ENCODE measurements at places on chromosomes 2 and 18.

- DNase-seq: no peak
Observed at GRCh38 chr2:133477616-133477990, 90.7 kb downstream of the NCKAP5 start.

DNA sequence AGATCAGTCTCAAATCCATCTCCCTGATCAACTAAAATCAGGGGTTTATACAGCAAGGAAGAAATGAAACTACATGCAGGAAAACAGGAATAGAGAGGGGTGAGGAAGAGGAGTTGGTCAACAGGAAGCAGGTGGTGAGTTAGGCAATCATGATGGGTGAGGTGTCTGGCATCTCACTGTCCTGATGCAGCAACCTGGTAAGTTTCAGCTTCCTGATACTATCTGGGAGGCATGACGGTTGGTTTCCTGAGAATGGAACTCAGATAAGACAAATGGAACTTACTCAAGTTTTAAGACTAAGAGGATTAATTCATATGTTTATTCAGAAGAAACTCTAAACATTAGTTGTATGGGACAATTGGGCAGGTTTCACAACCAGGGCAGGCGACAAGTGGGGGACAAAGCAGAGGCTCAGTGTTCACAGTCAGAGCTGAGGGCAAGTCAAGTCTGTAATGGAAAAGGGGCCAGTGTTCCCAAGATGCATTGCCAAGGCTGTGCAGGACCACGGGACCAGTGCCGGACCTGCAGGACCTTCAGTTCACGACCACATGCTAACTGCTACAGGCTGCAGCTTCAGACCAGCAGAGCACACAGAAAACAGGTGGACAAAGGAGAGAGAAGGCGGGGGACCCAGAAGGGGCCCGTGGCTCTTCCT is 17.7 kb upstream of the GALM start:
- DNase-seq: no peak

- DNase-seq: no peak
Observed at GRCh38 chr2:133498662-133499585, 69.3 kb downstream of the NCKAP5 start.

GRCh38 chr2:17208511-17208910 is 309.7 kb downstream of the RAD51AP2 start:
- DNase-seq: no peak

GRCh38 chr2:20604401-20604911 is 46.4 kb downstream of the HS1BP3 start:
- no peak for DNase-seq

All from central memory CD4-positive, alpha-beta T cell (primary cell).